Fibroblast of pulmonary artery (primary cell): ENCODE measurements at places on chromosomes 3 and 15.
A peak's percentile ranks its signal among the peaks of the same experiment; 100 is the strongest.

- no peak for DNase-seq
Observed at GRCh38 chr15:75129788-75130187, 71.9 kb upstream of the C15orf39 start.

DNA sequence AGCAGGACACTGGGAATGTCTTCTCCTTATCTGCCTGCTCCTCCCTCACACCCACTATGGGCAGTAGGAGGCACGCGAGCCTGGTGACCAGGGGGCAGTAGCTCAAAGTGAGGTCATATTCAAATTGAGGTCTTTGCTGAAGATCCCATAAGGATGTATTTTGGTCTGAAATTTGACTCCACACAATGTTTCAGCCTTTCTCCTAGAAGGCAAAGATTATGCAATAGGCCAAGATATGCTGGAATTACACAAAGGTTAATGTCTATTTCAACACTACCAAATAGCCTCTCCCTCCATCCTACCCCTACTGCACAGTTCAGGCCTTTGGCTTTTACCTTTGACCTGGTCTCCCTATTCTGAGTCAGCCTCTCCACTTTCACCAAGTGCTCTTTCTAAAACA is 203.0 kb downstream of the TIGIT start:
- DNase-seq, result peak; percentile 73

- DNase-seq, result peak; percentile 70
Observed at GRCh38 chr3:167406876-167407492, 26.9 kb upstream of the ZBBX start.

DNA sequence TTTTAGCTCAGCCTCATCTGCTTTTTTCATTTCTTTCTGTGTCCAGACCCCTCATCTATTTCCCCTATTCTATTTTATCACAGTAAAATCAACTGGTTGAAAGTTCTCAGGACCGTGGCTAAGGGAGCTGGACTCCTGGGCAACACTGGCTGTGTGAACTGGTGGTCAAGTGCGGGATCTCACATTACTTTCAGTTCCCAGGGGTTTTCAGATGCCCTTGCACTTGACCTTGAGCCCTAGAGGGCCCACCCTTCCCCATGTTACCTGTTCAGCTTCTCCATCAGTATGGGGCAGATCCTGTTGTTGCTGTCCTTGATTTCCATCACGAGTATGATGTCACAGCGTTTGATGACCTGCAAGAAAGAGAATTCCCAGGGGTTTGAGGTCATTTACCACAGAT is 2.8 kb downstream of the DNASE1L3 start:
- DNase-seq, result no peak

GRCh38 chr3:136835089-136835812 is 16.3 kb downstream of the SLC35G2 start:
- no peak for DNase-seq

DNA sequence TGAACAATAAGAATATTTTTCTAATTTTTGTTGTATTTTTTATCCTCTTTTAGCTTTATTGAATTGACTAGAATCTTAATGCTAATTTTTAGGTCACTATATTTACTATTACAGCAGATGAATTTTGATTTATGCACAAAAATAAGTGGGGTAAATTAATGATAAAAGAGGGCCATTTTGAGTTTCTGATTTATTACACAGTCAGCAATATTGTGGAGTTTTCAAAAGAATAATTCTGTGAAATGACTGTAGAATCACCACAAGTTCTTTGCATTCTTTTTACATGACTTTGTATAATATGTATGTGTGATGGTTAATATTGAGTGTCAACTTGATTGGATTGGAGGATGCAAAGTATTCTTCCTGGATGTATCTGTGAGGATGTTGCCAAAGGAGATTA is 812.4 kb upstream of the DPPA4 start:
- no peak for DNase-seq

DNA sequence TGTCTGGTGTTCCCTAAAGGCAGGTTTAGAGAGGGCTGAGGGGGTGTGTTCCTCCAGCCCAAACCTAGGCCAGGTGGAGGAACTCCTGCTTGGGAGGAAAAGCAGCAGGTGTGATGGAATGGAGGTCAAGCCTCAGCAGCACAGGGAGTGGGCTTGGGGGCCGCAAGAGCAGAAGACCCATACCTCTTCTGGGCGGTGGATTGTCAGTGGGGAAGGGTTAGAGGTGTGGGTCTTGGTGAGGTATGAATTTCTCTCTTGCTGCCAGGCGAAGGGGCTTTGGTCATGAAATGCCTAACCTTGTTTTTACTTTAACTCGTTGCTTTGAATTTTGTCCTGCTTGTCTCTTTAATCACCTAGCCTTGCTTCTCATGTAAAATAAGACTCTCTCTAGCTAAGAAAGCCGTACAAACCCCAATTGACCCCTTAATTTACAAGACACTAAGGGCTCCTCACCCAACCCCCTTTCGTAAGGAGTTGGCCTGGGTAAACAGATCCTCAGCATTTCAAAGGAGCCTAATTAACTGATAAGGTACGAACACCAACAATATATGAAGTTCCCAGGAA is 38.9 kb downstream of the DHX30 start:
- no peak for DNase-seq

DNA sequence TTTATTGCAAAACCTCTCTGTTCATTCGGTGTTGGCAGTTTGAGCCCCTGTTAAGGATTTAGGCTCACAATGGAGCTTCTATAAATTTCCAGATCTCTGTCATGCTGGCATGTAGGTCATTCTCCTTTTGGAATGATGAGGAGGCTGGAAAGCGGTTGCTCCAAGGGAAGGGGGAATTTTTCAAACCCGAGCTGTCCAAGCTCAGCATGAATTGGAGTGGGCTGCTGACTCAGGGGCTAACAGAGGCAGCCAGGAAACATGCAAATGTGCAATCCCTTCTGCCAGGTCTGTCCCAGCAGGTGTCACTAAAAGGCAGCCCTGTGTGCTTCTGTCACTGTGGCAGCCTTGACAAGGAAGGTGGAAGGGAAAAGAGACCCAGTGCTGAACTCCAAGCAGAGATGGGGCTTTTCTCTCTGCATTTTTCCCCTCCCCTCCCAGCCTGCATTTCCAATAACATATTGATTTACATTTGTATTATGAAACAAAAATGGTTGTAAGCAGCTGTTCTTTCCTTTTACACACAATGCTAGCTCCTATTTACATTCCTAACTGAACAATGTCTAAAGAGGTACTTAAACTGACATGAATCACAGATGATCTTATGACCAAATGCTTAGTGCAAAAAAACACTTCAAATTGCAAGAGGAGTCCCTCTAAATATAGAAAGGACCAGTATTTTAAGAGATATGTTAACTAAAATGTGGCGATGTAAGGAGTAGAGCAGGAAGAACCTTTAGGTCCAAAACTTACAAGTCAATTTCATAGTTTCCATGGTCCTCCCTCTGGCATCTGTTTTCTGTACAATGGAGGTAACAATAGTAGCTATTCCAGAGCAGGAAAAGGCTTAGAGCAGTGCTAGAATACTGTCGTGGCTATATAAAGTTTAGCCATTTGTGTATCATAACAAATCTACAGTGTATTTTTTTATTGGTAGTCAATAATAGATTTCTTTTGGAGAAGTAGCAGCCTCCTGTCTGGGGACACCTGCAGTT is 84.5 kb upstream of the ATP10A start:
- DNase-seq, result no peak

GRCh38 chr15:80585544-80586018 is 109.5 kb upstream of the ABHD17C start:
- no peak for DNase-seq

GRCh38 chr3:8313560-8314267 is 187.9 kb upstream of the LMCD1 start:
- no peak for DNase-seq
